ENCODE measurements at places on chromosomes 3 and 15. TPM values are rescaled to one million over a fixed set of nuclear protein-coding genes. Genes with fewer than 3 reads are reported as not detected.

Gene LRRFIP2
- 28.4 TPM for total RNA-seq

Gene NANOGP8
- not detected for total RNA-seq

Gene SLC51A
- not detected for total RNA-seq

Gene IGDCC3
- total RNA-seq: 0.08 TPM

Gene FBXL2
- total RNA-seq: 10.0 TPM

Gene RSRC1
- total RNA-seq: 25.8 TPM

Gene C3orf20
- total RNA-seq: not detected

Measured in epithelial cell of alveolus of lung (primary cell).